ENCODE measurements at places on chromosomes 12 and 14.

DNA sequence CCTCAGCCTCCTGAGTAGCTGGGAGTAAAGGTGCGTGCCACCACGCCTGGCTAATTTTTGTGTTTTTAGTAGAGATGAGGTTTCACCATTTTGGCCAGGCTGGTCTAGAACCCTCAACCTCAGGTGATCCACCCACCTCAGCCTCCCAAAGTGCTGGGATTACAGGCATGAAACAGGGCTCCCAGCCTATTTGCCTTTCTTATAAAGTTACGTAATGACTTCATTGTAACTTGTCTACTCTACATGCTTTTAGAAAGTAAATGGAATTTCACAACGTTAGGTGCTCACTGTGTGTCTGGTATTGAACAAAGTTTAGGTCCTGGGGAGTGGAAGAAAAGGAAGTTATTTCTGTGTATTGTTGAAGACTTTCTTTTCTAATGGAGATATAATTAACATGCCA is 12.5 kb downstream of the CFAP251 start:
- DNase-seq = no peak

DNA sequence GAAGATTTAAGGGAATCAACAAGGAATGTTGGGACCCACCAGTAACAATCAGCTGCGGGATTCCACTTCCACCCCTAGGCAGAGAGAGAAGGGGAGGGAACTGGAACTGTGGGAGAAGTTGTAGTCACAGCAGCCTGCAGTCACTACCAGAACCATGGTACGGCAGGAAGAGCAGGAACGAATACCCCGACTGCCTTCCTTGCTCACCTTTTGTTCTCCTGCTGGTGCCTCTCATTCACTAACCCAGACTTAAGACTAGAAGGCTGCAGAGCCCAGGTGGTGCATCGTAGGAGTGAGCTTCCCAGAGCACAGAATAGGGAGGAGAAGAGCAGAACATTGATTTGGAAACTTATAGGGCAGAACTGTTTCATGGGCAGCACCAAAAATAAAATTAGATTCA is 154.2 kb downstream of the DYRK2 start:
- DNase-seq = no peak

DNA sequence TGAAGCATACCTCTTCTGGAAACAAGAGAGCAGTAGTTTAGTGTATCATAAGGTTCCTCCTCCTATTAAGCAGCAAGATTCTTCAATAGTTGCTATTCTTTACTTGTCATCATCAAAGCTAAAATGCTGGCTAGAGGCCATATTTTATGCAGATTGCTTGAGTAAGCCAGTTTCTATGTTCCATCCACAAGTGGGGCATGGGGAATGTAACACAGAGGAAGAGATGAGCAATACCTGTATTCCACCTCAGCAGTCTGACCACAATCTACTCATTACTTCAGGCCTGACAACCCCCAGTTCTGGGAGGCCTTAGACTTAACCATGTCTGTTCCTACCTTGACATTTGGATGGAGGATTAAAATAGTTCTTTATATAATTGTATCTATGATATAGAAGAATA is 423.6 kb downstream of the BTG1 start:
- no peak for DNase-seq

GRCh38 chr14:24984846-24985589 is 64.9 kb downstream of the STXBP6 start:
- DNase-seq = no peak

DNA sequence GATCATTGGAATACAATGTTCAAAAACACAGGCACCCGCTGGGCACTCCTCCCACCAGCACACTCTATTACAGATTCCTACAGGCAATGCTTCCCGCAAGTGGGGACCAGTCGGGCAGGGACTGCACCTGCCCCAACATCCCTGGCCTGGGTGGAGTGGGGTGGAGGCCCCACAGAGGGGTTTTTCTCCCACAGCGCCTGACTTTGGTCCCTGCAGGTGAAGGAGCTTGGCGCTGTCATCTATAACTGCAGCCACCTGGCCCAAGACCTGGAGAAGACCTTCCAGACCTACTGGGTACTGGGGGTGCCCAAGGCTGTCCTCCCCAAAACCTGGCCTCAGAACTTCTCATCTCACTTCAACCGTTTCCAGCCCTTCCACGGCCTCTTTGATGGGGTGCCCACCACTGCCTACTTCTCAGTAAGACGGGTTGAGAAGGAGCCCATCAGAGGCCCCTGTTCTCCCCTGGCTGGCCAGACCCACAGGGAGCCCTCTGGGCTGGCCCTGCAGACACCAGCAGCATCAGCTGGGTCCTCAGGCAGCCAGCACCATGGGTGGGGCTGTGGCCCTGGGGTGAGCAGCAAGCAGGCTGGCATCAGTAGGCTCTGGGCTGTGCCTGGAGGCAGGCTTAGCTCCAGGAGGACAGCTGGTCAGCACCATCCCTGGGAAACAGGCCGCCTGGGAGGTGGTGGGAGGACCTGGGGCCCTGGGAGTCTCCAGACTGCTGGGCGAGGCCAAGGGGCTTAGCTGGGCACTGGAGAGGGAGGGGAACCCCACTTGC is 6.0 kb downstream of the PLD4 start:
- no peak for DNase-seq

- DNase-seq = no peak
Measured at GRCh38 chr14:55851301-55851700, 266.9 kb upstream of the PELI2 start.

DNA sequence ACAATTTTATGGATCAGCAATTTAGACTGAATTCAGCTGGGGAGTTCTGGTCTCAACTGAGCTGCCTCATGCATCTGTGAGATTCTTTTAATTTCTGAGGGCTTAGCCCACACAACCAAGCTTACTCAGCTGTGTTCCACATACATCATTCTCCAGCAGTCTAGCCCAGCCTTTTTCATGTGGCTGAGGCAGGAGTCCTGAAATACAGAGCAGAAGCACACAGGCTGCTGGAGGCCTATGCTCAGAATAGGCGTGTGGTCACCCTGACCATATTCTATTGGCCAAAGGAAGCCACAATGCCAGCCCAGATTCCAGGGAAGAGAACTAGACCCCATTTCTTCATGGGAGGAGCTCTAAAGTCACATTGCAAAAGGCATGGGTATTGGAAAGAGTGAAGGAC is 72.3 kb upstream of the DHRS4 start:
- DNase-seq = no peak

- peak; percentile 67 for DNase-seq
Measured at GRCh38 chr12:14810953-14811483, 3.0 kb downstream of the SMCO3 start.

DNA sequence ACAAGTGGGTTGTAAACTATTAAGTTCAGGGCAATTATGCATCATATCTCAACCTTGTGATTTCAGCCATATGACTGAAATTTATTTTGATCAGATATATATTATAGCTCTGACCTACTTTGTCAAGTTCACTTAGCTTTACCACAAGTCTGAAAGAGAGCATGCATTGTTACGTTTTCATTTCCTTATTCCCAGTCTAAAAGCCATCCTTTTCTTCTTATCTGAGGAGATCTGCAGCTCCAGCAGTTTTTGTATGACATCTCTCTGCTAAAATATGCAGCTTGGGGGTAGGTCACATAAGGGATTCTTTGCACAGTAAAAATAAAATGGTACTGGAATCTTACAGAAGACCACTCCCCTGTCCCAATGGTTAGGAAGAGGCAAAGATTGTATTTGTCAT is 1682.8 kb upstream of the FLRT2 start:
- no peak for DNase-seq

GRCh38 chr12:68978678-68979077 is 45.7 kb upstream of the CPM start:
- DNase-seq = no peak

All from ACHN (cell line).